ENCODE measurements at places on chromosomes 6 and 20.

DNA sequence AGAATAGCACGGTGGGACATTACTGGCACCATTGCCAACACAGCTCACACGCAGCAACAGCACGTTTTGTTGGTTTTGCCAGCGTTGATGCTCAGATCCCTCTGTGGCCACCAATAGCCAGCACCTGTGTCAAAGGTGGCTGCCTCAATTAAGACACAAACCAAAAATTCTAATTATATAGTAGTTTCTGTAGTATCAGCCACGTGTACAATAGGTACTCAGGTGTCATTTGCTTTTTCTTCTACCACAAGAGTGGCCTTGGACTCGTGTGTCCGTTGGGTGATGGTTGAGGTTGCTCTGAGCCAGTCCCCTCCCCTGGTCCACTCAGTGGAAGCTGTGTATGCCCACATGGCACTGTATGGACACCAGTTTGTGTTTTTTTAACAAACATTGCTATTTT lies 105.1 kb downstream of the CARMIL1 start:
- no peak for DNase-seq

DNA sequence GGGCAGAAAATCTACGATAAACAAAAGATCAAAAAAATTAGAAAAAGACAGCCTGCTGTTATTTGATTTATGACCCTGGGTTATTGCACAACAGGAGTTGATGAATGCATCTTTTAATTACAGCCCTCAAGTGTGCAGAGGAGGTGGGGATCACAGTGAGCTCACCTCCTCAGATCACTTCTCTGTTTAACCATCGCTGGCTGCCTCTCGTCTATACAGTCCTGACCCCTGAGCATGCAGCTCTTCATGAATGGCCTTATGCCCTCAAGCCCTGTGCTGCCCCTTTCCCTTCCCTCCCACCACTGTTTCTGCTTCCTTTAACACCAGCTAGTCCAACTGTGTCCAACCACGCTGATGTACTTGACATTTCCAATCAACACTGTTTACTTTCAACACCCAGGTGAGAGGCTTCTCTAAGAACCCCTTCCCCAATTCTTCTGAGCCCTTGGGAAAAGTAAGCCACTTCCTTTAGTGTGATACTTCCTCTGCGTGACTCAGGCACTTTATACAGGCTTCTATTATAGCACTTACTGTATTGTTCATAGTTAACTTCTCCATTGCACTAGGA lies 60.6 kb upstream of the RIPOR2 start:
- DNase-seq: peak; percentile 62

DNA sequence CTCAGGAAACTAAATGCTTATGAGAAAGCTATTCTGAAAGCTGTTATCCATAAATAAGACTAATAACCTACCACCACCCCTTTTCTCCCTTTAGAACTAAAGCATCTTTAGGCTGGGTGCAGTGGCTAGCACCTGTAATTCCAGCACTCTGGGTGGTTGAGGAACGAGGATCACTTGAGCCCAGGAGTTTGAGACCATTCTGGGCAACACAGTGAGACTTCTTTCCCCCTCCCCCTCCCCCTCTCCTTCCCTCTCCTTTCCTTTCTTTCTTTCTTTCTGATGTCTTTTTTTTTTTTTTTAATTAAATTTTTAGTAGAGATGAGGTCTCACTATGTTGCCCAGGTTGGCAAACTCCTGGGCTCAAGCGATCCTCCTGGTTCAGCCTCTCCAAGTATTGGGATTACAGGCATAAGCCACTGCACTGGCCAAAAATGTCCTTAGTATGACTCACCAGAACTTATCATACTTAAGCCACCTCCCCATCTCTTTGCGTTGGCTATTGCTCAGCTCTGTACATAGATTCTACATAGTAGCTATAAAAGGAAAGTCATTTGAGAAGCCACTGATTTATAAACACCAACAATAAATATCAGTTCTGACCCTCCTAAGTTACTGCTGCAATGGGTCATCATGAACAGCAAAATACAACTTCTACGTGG lies 54.8 kb upstream of the SPDEF start:
- DNase-seq: no peak

- DNase-seq: no peak
Observed at GRCh38 chr20:50328996-50329898, 138.6 kb downstream of the CEBPB start.
